Stimulated activated CD4-positive, alpha-beta T cell treated with anti-CD3 and anti-CD28 coated beads, Interleukin-1b, Interleukin-23, amount 100 ng/mL, for 4 hours (primary cell): ENCODE measurements at places on chromosomes 5 and 9.

DNA sequence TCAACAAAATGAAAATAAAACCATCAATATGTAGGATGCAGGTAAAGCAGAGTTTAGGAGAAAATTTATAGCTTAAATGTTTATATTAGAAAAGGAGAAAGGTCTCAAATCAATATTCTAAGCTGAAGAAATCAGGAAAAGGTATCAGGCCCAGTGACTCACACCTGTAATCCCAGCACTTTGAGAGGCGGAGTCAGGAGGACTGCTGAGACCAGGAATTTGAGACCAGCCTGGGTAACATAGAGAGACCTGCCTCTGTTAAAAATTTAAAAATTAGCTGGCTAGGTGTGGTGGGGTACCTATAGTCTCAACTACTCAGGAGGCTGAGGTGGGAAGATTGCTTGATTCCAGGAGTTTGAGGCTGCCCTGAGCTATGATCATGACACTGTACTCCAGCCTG is 32.2 kb downstream of the CCDC69 start:
- no peak for DNase-seq

- DNase-seq: no peak
These were observed 5.3 kb downstream of the MACROH2A1 start for GRCh38 chr5:135393691-135394090.

DNA sequence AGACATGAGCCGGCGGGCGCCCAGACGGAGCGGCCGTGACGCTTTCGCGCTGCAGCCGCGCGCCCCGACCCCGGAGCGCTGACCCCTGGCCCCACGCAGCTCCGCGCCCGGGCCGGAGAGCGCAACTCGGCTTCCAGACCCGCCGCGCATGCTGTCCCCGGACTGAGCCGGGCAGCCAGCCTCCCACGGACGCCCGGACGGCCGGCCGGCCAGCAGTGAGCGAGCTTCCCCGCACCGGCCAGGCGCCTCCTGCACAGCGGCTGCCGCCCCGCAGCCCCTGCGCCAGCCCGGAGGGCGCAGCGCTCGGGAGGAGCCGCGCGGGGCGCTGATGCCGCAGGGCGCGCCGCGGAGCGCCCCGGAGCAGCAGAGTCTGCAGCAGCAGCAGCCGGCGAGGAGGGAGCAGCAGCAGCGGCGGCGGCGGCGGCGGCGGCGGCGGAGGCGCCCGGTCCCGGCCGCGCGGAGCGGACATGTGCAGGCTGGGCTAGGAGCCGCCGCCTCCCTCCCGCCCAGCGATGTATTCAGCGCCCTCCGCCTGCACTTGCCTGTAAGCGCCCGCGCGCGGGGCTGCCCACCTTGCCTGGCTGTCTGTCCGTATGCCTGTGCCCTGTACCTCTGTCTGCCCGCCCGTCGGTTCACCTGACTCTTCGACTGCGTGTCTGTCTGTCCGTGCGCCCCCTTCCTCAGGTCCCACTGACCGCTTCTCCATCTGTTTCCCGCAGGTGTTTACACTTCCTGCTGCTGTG is 412 bp downstream of the FGF18 start:
- DNase-seq: no peak

- DNase-seq: no peak
These were observed 15.2 kb downstream of the ELL2 start for GRCh38 chr5:95946451-95946850.

DNA sequence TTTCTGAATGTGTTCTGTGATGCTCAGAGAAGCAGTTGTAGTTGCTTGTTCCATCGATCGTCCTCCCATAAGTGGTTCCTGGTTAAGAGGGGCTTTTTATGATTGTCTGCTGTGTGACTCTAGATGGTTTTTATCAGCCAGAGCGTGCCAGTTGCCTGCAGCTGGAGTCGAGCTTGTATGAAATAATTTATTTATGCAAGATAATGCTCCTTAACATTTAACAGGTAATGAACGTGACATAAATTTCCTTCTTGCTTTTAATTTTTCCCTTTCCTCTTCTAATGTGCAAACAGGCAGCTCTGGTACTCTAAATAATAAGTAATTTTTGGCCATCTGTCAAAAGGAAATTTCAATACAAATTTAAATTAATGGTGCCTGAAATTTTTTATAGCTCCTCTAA is 84.4 kb downstream of the TLE4 start:
- DNase-seq: no peak

GRCh38 chr5:65907135-65907534 is 19.2 kb upstream of the ERBIN start:
- DNase-seq: no peak

- DNase-seq: no peak
These were observed 107.4 kb downstream of the TMEM174 start for GRCh38 chr5:73280386-73280785.

GRCh38 chr9:130940027-130940549 is 1.0 kb upstream of the FIBCD1 start:
- DNase-seq: no peak

- DNase-seq: no peak
These were observed 58.6 kb downstream of the ADAMTS12 start for GRCh38 chr5:33833237-33833575.

GRCh38 chr9:91127653-91128052 is 234.1 kb downstream of the AUH start:
- no peak for DNase-seq

GRCh38 chr5:97266576-97266975 is 83.5 kb upstream of the RIOK2 start:
- DNase-seq: no peak

GRCh38 chr5:8981496-8981895 is 564.4 kb downstream of the SEMA5A start:
- no peak for DNase-seq

DNA sequence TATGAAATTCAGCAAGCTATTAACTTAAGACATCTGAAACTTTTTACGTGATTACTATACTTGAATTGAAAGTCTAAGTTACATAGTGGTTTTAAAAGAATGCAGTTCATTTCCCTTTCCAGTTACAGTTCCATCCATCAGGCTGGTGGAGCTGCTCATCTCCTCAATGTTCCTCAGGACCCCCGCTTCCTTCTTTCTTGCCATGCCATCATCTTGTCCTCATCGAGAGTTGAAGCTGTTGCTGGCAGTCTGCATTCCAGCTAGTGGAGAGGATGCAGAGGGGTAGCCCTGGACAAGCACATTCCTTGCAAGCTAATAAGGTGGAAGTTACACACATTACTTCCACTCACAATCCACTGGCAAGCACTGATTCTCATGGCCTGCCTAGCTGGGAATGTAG is 8.8 kb upstream of the RNF183 start:
- no peak for DNase-seq

DNA sequence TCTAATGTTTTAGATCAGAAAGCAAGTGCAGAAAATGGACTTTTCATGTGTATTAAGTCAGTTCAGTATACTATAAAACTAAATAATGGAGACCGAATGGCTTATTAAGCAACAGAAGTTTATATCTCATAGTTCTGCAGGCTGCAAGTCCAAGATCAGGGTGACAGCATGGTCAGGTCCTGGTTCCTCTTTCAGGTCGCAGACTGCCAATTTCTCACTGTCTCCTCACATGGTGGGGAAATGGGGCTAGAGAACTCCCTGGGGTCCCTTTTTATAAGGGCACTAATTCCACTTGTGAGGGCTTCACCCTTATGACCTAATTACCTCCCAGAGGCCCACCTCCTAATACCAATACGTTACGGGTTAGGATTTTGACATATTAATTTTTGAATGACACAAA is 48.7 kb downstream of the RICTOR start:
- no peak for DNase-seq

DNA sequence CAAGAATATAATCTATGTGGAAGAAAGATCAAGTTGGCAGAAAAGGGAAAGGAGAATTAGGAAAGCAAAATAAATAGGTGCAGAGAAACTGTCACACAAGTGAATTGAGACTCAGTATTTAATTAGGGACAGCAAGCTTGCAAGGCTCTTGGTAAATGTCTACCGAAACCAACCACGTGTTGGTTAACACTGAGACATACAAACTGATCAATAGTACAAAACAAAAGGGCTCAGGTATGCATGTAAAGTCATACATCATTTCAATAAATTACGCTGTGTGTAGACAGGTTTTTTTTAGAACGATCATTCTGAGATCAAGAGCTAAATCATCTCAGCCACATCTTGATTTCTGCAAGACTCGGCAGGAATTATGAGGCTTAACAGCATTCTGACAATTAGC is 225.4 kb downstream of the EBF1 start:
- no peak for DNase-seq

DNA sequence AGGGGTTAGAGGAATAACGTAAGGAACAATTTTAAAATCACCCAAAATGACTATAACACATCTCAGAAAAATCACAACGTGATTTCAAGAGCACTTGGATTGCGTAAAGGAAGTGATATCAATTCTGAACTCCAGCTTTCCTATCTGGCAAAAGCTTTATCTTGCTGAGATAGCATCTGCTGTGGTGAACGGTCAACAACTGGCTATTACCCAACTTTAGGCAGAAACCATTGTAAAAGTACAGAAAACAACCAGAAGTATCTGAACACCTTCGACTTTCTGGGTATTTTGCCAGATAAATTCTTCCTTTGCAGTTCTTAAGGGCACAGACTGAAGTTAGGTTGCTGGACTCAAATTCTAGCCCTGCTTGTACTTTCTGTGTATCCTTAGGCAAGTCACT is 9.2 kb downstream of the ABLIM3 start:
- DNase-seq: no peak

DNA sequence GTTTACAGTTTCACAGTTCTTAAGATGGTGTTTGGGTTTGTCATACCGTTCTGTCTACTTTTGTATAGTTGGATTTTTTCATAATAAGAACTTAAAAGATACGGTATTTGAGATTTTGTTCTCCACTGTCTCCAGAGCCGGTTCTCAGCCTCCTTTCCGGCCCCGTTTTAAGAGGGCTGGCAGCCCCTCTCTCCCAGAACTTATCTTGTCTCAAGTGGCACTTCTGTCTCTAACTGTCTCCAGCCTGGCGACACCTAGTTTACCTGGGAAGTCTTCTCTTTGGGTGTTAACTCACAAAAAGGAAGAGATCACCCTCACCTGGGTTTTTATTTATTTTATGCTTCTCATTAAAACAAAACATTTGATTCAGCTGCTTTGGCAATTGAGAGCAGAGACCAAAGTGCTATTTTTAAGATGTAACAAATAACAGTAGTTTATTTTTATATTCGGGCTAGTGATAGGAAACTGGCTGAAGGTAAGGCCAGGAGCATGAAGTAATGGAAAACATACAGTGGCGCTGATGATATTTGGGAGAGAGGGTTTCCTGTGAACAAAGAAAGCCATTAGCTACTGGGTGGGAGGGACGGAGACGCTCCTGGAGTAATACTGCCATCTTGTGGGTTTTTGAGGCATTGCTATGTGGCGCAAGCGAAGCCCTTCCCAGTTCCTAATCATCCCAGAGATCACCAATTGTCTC is 48.3 kb downstream of the ACER2 start:
- peak; percentile 67 for DNase-seq

DNA sequence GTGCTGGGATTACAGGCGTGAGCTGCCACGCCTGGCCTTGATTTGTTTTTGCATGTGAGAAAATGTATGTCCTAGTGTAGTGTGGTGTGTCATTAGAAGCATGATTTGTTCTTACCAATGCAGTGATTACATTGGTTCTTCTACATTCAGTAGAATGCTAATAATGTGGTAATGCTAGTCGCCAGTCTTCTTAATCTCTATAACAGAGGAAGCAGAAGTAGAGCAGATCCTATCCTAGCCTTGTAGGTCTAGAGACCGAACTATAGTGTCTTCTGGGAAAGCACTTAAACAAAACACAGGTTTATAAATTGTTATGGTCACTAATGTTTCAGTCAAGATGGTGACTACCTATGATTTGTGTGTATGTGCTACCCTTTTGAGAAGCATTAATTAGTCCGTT is 197.5 kb upstream of the DMRT1 start:
- DNase-seq: no peak

GRCh38 chr9:23322392-23322791 is 503.6 kb downstream of the ELAVL2 start:
- DNase-seq: no peak

DNA sequence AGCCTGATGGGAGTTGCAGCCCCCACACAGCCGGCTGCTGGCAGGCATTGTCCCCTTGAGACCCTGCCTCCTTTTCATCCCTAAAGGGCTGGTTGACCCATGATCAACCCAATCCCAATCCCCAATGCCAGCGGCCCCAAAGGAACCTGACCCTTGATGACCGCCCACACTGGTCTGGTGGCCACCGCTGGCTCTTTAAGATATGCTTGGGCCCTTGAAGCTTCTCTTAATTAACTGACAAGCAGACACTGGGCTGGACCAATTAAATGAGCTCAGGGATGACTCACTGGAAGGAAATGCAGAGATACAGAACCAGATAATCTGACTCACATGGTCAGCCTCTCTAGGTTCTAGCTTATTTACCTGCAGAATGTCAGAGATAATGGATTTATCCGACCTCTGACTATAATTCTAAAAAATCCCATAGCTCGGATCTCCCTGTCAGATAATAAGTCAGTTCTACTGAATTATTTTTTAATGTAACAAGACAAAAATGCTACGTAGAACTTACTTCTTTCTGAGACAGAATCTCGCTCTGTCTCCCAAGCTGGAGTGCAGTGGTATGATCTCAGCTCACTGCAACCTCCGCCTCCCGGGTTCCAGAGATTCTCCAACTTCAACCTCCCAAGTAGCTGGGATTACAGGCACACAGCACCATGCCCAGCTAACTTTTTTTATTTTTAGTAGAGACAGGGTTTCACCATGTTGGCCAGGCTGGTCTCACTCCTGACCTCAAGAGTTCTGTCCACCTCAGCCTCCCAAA is 11.1 kb upstream of the MLANA start:
- no peak for DNase-seq

- DNase-seq: no peak
These were observed 20.4 kb downstream of the CCDC192 start for GRCh38 chr5:127723571-127723970.

DNA sequence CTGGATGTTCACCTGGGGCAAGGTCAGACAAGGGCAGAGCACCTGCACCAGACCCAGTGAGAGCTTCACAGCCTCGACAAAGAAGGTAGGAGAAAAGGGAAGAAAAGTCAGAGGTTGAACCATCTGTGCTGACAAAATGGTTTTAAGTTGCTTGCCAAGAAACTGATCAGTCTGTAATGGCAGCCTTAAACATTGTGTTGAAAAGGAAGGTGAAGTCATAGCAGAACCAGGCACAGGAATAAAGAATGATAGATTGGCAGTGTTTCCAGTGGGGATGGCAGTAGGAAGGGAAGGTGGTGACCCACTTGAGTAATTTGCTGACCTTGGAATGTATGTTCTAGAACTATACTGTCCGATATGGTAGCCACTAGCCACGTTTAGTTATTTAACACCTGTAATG is 34.2 kb downstream of the HTR4 start:
- no peak for DNase-seq

- no peak for DNase-seq
These were observed 47.3 kb downstream of the ANKRD31 start for GRCh38 chr5:75189353-75189752.

DNA sequence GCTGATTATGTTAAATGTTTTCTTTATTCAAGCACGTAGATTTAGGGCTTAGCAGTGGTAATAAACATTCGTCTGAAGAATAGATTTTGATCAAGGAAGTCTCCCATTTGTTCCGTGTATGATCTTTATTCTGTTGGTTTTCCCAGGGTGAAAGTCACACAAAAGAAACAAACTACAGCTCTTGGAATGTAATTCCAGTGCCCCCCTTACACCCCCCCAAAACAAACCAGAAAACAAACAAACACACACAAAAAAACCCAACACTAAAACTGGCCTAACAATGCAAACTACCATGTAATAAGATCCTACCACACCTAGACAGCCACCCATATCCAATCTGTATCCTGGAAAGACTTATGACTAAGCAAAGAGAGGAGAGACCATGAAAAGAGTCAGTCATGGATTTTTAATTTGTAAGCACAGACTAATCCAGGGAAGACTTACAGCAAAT is 196.2 kb upstream of the ELL2 start:
- DNase-seq: no peak
